ENCODE measurements at places on chromosomes 2 and 18.

DNA sequence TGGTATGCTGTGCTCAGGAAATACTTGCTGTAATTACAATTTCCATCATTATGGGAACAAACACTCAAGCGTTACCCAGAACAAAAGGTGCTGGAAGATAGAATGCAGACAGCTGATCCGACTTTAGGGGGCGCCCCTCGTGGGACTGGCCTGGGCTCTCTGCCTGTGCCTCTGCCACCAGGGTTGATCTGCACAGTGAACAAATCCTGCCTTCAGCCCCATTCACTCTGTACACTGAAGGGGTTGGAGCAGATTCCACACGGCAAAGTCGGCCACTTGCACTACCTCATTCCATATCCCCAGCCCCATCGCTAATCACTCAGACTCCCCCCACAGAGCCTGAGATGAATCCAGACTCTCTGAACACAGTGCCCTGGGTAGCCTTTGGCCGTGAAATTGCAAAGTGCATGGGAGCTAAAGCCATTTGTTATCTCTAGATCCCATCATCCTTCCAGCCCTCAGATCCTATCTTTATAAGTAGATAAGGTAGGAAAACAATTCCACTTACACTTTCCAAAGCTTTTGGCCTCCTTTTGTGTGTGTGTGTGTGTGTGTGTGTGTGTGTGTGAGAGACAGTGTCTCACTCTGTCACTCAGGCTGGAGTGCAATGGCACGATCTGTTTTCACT is 69.3 kb downstream of the INPP5D start:
- DNase-seq = no peak

GRCh38 chr2:203451689-203452088 is 83.4 kb downstream of the RAPH1 start:
- no peak for DNase-seq

GRCh38 chr2:170883683-170884082 is 45.4 kb upstream of the GORASP2 start:
- DNase-seq = no peak

DNA sequence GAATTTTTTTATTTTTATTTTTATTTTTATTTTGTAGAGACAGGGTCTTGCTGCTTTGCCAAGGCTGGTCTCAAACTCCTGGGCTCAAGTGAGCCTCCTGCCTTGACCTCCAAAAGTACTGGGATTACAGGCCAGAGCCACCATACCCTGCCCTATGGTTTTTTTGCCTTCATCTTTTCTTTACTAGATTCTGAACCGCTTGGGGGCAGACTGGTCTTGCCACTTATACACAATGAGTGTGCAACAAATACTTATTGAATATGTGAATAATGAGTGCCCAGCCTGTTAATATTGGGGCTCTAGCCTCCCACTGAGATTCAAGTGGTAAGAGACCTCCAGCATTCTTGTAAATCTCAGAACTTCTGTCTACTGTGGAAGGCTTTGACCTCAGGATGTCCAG is 3.9 kb downstream of the NCK2 start:
- DNase-seq = no peak

DNA sequence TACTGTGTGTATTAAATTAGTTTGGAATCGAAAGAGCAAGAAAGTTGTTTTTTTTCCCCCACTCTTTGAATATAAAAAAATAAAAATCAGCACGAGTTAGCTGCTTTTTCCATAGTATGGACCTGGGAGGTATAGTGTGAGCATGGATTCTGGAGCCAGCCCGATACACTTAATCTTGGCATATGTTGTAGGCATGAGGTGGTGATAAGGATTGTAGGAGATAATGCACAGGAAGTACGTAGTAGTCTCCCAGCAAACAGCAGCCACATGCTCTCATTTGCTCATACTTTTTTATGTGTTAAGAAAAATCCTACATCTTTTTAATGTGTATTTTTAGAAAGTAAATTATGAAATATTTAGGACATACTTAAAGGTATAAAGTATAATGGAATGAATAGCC is 2.1 kb upstream of the DNAJC27 start:
- no peak for DNase-seq

GRCh38 chr2:75772908-75773630 is 62.4 kb upstream of the GCFC2 start:
- no peak for DNase-seq

DNA sequence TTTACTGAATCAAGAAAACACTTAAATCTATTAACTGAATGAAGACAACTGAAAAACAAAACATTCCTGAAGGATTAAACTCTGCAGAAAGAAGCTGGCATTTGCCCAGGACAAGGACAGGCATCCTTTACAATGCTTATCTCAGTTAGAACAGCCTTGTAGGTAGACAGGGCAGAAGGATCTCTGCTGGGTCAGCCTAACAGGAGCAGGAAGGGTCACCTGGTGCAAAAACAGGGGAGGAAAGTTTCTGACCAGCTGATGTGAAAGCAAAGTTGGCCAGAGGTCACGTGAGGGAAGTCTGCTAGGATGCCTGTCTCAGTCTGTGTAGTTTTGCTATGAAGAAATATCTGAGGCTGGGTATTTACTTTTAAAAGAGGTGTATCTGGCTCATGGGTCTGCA is 348.6 kb downstream of the ANAPC1 start:
- no peak for DNase-seq

DNA sequence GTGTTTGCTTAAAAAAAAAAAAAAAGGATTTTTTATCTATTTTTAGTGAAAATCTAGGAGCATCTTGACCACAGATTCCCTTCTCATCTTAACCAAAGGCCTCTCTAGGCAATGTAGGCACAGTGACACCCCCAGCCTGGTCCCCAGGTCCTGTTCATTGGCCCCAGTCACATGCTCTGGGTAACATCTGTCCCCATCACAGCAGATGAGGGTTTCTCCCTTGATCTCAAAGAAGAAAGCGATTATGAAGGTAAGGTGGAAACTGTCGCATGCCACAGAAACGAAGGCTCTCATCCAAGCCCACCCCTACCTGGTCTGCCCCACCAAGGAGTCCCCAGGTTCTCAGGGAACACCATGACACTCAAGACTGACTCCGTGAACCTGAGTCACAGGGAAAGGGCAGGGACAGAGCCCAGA is 4.7 kb downstream of the HS6ST1 start:
- no peak for DNase-seq
